Stimulated activated CD4-positive, alpha-beta T cell treated with anti-CD3 and anti-CD28 coated beads, TNF-alpha, amount 100 ng/mL, for 24 hours (primary cell): ENCODE measurements at places on chromosomes 2 and 18.

- no peak for DNase-seq
These were observed 338.0 kb downstream of the BCL11A start for GRCh38 chr2:60215386-60215901.

DNA sequence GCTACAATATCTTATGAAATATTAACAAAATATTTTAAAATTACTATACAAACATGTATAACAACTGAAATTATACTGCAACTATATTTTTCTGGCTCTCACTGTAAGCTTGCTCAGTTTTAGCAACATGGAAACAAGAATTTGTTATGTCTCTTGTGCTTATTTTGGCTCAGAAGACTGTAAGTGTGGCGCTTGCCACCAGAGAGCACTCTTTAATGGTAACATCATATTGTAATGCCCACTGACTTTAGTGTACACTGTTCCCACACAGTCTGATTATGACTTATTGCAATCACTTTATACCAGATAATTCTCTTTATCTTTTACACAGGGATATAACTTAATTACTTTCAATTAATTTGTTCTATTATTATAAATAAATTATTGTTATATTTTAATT lies 1500.6 kb upstream of the TMEFF2 start:
- no peak for DNase-seq

GRCh38 chr18:56709463-56709862 lies 58.3 kb downstream of the WDR7 start:
- no peak for DNase-seq

- no peak for DNase-seq
These were observed 28.5 kb downstream of the GPR55 start for GRCh38 chr2:230896346-230897115.

GRCh38 chr2:116153729-116154128 lies 1660.8 kb upstream of the DDX18 start:
- DNase-seq, result no peak

DNA sequence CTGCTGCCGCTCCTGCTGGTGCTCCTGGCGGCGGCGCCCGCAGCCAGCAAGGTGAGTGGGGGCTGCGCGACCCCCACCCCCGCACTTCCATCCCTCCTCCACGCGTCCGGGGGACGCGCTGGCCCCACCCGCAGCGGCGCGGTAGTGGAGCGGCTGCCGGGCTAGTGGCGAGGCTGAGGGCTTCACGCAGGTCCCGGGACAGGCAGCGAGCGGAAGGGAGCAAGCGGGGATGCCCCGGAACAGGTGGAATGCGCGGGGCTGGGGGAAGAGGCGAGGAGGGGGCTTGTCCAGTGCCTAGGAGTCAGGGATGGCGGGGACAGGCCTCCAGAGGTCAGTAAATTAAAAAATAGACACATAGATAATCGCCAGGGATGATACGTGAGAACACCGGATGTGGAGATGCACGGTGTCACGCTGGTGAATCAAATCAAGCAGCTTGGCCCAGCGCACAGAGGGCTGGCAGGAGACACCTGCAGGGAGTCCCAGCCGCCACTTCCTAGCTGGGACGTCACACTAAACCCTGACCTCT lies 403 bp downstream of the COL4A3 start:
- no peak for DNase-seq

DNA sequence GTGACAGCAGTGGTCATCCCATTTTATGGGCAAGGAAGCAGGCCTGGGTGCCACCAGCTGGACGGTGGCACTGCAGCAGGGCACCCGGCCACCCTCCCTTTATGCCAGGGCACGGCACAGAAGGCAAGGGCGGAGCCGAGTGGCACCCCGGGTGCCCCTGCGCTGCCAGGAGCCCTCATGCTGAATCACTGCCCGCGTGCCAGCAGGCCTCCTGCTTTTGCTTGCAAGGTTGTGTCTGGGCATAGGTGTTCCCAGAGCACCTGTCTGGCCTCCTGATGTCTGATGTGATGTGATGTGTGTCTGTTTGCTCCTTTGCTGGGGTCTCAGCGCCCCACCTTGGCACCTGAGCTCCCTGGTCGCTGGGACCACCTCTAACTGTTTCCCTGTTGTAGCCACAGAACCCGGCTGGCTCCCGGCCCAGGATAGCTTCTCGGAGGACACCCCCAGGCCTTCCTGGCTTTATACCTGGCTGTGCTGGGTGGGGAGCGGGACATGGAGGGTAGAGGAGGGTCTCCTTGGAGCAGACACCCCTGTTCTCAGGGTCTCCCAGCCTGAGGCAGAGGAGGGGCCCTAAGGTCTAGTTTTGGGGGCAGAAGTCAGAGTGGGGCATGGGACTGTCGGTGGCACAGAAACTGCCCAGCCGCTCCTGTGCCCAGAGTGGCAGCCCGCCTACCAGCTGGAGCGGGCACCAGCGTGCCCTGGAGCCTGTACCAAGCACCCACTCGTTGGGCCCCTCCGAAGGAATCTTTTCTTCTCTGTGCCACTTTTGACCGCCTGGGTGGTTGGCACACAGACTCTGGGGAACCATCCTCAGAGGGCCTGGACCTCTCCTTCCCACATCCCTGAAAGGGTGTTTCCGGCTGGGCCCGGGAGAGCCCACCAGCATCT lies 3.6 kb downstream of the GPC1 start:
- DNase-seq, result no peak

GRCh38 chr2:231387904-231388724 lies 7.4 kb upstream of the B3GNT7 start:
- no peak for DNase-seq

- DNase-seq, result no peak
These were observed 501.5 kb downstream of the BCL11A start for GRCh38 chr2:60051991-60052390.

GRCh38 chr2:43333656-43334144 lies 107.3 kb upstream of the ZFP36L2 start:
- no peak for DNase-seq

DNA sequence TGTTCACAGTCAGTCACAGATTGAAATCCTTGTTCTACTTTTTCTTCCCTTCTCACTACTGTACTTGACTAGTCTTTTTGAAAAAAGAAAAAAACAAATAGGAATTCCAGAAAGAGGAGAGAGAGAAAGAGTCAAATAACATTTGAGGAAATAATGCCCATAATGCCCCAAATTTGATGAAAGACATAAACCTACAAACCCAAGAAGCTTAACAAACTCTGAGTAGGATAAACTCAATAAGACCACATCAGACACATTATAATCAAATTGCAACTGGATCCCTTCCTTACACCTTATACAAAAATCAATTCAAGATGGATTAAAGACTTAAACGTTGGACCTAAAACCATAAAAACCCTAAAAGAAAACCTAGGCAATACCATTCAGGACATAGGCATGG lies 30.9 kb downstream of the TMEM185B start:
- no peak for DNase-seq

- DNase-seq, result no peak
These were observed 240.4 kb downstream of the IKZF2 start for GRCh38 chr2:212911011-212911410.

DNA sequence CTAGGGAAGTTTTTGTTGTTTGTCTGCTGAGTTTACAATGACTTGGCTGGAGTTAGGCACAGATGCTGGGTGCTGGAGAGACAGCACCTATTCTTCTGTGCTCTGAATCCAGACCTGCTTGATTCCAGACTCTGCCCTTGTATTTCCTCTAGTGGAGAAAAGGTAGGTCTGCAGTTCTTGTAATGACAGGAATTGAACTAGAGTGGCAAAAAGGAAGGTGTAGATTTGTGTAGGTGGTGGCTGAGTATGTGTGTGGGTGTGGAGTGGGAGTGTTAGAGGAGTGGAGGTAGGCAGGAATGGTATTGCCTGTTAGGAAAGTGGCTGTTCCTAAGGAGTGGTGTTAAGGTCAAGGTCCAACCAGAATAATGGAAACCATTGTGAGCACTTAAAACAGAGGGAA lies 71.9 kb upstream of the LYPD6 start:
- no peak for DNase-seq

GRCh38 chr2:98087447-98088020 lies 567 bp downstream of the VWA3B start:
- DNase-seq, result no peak
